ENCODE measurements at places on chromosomes 2 and 18.

DNA sequence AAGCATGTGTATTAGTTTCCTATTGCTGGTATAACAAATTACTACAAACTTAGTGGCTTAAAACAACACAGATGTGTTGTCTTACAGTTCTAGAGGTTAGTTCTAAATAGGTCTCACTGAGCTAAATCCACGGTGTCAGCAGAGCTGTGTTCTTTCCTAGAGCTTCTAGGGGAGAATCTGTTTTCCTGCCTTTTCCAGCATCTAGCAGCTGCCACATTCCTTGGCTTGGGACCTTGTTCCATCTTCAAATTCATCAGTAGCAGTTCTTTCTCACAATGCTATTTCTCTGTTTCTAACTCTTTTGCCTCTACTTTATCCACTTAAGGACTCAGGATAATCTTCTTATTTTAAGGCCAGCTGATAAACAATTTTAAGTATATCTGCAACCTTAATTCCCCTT lies 32.2 kb upstream of the CREB1 start:
- DNase-seq: no peak

DNA sequence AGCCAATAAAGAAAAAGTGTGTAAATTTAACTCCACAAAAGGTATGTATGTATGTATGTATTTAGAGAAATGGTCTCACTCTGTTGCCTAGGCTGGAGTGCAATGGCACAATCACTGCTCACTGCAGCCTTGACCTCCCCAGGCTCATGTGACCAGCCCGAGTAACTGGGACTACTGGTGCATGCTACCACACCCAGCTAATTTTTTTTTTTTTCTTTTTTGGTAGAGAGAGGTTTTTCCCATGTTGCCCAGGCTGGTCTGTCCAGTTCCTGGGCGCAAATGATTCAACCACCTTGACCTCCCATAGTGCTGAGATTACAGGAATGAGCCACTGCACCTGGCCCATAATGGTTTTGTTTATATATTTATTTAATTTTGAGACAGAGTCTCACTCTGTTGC lies 67.1 kb downstream of the CERKL start:
- no peak for DNase-seq

DNA sequence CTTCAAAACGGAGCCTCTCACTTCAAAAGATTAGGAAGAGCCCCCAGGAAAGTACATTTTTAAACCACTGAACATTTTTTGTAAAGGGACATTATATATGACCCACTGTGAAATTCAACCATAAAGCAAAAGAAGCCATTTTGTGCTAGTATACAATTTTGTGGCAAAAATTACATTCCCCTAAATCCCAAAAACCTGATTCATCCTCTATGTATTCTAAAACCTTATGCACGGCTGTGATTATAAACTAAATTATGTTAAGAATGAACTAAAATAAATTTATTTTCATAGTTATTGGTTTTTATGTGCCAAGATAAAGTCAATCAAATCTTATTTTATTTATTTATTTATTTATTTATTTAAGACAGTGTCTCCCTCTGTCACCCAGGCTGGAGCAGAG lies 48.5 kb downstream of the RTN4 start:
- DNase-seq: no peak

DNA sequence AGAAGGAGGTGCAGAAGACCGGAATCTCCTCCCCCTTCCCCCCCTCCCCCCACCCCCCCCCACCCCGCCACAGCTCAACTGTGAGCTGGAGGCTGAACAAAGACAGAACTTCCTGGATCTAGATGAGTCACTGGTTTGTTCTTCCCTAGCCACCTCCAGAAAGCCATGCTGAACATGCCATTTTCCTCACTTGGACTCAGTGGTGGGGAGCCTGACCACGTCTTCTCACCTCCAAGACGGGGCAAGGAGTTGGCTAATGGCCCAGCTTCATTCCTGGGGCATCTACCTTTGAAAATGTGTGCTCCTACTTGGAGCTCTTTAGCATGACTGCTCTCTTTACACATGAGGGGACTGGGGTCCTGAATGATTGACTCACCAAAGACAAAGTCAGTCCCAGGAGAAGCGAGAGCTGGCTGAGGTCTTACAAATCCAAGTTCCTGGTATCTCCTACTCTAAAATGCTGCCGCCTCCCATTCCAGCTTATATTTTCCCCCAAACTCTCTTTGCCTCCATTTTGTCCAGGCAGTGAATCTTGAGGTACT lies 22.6 kb upstream of the FZD5 start:
- DNase-seq: no peak

GRCh38 chr2:620004-620403 lies 57.2 kb downstream of the TMEM18 start:
- DNase-seq: no peak

- no peak for DNase-seq
Observed at GRCh38 chr2:15355386-15355785, 205.7 kb downstream of the NBAS start.

DNA sequence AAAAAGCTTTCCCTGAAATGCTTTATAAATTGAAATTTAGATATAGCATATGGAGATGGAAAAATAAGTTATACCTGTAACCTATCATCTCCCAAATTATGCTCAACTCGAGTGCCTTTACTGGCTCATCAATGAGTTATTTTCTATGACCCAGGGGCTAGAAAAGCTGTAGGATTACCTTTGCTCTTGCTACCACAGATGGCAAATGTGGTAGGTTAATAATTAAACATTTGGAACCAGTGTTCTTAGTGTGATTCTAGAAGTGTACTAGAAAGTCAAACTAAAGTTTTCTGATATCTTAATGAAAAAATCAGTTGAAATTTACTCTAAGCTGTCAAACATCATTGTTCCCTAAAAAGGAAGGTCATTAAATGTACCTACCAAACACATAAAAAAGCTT lies 22.5 kb downstream of the ALS2 start:
- DNase-seq: no peak

- no peak for DNase-seq
Observed at GRCh38 chr2:203982276-203982675, 45.7 kb downstream of the ICOS start.

DNA sequence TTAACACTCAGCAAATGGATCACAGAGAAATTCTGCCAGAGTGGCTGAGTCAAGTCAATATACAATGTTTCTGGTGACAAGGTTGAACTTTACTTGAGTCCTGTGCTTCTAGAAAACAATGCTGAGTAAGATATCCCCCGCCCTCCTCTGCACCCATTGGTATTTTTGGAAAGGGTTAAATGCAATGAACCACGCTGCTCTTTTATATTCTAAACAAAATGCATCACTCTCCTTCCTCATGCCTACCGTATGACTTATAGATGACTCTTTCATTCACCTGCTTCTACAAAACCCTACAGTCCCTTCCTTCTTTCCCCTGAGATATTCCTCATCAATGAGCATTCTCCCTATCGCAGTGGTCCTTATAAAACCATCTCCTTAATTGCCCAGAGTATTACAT lies 168.8 kb downstream of the TXNL1 start:
- no peak for DNase-seq

- DNase-seq: peak; percentile 91
Observed at GRCh38 chr2:43218155-43218701, 8.2 kb downstream of the ZFP36L2 start.

DNA sequence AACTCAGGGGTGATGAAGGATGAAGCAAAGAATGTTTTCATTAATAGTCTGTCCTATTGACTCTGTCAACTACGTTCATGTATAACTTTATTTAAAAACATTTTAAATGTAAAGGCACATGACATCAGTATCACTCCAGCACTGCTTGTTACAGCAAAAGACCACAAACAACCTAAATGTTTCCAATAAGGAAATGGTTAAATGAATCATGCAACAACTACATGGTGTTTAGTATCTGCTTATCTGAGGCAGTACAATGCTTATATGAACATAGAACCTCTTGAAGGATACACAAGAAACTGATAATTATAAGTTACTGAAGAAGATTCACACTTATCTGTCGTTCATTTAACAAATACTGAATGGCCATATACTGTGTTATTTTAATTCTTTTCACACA lies 8.4 kb downstream of the BARD1 start:
- no peak for DNase-seq

All from RPMI8226 (cell line).